ENCODE measurements at places on chromosomes 4 and X.

DNA sequence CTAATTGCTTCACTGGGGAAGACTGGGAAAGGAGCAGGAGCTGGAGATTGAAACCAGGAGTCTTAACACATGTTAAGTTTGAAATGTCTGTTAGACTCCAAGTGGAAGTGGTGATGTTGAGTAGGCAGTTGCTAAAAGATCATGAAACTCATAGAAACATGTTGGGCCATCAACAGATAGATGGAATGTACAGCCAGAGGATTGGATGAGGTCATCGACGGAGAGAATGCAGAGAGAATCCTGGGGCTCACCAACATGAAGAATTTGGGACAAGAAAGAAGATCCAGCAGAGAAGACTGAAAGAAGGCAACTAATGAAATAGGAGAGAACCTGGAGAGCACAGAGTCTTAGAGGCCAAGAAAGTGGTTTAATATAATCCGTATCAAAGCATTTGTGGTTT, 19.4 kb upstream of the TSPAN5 start:
- DNase-seq: no peak

GRCh38 chrX:22652596-22652995, 347.2 kb upstream of the DDX53 start:
- no peak for DNase-seq

- DNase-seq: peak; percentile 40
These were observed at the start of gene ADGRA3 for GRCh38 chr4:22515888-22516541. Gene ADGRA3 (minus strand): TSS chr4:22516066. CDS start chr4:22515784, 282 bp downstream.

DNA sequence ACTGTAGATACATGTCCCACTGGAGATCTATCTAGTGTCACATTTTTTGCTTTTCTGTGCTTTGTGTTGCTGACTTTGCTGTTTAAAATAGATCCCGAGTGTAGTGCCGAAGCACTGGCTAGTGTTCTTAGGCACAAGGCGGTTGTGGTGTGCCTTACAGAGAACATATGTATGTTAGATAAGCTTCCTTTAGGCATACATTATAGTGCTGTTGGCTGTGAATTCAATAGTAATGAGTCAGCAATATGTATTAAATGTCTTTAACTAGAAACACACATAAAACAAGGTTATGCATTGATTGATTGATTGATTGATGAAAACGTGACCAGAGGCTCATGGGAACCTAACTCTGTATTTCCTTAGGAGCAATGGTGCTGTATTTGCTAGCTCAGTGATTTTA, 56.2 kb downstream of the COX7B2 start:
- DNase-seq: no peak

DNA sequence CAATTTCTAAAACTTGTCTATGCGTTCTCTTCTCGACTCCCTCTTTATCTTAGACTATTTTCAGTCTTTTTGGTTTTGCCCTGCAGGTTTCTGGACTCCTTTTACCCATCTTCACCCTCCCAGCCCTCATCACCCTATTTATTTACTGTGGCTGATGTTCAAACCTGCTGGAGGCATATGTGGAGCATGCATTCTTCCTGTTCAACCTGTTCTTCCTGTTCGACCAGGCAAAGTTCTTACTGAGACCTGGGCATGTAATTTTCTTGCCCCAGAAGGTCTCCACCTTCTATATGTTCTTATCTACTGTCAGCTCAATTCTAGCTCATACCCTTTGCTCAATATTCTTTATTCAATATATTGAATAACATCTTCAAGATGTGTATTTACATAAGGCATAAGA, 69.4 kb upstream of the AGA start:
- DNase-seq: no peak

DNA sequence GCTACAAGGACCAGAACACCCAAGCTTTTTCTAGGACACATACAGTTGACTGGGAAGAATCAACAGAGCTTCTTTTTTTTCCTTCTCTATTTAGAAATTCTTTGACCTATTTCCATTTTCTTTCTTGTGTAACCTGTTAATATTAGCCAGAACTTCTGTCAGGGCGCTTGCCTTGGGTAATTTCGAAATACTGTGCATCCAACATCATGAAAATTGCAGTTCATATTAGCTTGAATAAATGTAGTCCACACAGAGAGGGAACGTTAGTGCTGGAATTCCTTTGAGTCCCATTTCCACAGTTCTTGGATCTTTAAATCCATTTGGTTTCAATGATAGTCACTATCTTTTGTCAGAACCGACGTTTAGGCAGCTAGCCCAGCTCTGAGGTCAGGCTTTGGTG, 141.8 kb downstream of the MXRA5 start:
- no peak for DNase-seq

GRCh38 chrX:142601792-142602191, 396.7 kb upstream of the MAGEC2 start:
- DNase-seq: no peak

DNA sequence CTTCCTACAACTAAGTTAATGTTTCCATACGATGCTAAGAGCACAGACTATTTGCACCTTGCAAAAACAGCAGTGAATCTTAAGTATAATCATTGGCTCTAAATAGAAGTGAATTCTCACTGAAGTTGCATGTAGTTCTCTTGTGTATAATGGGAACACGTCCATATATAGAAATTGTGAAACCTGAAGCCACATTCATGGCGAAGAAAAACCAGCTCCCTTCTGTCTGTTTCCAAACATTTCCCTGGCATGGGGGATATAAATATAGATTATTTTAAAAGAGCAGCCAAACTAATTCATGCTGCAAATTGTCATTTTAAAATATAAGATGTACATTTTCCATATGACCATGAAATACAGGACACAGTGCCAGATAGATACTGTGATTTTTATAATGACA, 71.1 kb downstream of the TRAM1L1 start:
- DNase-seq: no peak

DNA sequence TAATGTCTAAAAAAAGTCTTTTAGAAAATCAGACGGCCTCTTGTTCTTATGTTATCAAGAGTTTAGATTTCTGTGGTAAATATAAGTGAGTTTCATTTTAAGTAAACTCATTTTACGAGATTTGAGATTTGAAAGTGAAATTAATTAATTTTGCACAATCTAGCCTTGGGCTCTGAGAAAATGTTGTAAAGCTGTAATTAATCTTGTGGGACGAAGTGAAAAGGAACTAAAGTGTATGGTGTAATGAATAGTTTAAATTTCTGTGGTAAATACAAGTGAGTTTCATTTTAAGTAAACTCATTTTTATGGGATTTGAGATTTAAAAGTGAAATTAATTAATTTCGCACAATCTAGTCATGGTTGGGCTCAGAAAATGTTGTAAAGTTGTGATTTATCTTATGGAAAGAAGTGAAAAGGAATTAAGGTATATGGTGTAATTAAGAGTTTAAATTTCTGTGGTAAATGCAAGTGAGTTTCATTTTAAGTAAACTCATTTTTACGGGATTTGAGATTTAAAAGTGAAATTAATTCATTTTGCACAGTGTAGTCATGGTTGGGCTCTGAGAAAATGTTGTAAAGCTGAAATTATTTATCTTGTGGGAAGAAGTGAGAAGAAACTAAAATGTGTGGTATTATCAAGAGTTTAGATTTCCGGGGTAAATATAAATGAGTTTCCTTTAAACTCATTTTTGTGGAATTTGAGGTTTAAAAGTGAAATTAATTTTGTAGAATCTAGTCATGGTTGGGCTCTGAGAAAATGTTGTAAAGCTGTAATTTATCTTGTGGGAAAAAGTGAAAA, 1.6 kb downstream of the SCML1 start:
- DNase-seq: no peak

DNA sequence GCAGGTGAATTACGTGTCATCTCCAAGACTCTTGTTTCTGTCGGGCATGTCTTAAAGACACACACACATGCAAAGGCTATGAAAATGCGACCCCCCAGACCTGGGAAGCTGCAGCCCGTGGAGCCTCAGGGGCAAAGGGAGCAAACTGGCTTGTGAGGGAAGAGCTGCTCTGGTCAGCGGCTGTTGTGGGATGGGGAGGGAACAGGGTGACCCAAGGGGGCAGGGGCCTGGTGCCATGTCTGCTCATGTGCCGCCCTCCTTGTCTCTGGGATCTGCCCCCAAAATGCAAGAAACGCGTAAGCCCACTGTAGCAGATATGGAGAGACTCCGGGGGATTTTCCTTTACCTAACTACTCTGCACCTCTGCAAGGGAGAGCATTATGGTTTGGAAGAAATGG, 92.4 kb downstream of the PHKA2 start:
- DNase-seq: no peak

DNA sequence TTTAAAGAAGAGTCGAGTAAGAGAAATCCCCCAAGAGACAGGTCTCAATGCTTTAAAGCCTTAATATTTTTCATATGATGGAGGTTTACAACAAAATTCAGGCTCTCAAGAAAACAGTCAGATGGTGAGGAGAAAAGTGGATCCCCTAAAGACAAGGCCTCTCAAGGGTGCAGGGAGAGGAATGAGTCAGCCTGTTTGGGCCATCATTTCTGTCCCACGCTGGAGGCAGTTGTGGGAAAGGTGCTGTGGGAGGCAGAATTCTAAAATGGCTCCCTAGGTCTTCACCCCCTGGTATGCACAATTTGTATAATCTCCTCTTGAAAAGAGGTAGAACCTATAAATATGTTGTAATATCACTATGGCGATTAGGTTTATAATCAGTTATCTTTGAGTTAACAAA, 4.6 kb upstream of the TIFA start:
- no peak for DNase-seq

DNA sequence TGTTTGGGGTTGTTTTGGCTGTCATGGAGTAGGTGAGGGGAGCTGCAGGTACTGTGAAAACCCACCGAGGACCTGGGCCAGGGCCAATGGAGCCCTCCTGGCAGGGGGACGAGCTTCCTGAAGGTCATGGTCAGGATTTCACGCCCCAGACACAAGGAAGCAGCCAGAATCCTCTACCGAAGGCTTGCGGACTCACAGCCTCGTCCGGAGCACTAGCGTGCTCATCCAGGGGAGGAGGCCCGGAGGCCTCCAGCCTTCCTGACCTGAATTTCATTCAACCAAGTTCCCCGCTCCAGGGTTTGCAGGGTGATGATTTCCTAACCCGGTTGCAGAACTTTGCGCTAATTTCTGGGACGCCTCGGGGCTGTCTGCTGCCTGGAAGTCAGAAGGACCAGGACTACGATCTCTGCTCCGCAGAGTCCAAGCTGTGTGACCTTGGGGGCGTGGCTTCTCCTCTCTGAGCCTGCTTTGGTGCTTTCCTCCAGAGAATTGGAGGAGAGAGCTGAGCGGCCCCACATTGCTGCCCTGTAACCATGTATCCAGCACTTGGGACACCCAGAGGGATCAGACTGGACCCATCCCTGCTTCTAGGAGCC, 56.2 kb upstream of the ADRA2C start:
- DNase-seq: no peak

- no peak for DNase-seq
These were observed 127.9 kb downstream of the OR13H1 start for GRCh38 chrX:131671735-131672134.

GRCh38 chrX:53122013-53122412, 28.1 kb downstream of the KANTR start:
- no peak for DNase-seq

- no peak for DNase-seq
These were observed 18.7 kb upstream of the ZNF630 start for GRCh38 chrX:48090123-48090522.

- no peak for DNase-seq
These were observed 2.4 kb upstream of the NSUN7 start for GRCh38 chr4:40747207-40747835.

- DNase-seq: no peak
These were observed 57.5 kb upstream of the SCOC start for GRCh38 chr4:140315970-140316369.

- DNase-seq: no peak
These were observed 237.8 kb upstream of the PGRMC2 start for GRCh38 chr4:128525387-128525786.

GRCh38 chrX:1327651-1328304, 8.8 kb upstream of the IL3RA start:
- no peak for DNase-seq

DNA sequence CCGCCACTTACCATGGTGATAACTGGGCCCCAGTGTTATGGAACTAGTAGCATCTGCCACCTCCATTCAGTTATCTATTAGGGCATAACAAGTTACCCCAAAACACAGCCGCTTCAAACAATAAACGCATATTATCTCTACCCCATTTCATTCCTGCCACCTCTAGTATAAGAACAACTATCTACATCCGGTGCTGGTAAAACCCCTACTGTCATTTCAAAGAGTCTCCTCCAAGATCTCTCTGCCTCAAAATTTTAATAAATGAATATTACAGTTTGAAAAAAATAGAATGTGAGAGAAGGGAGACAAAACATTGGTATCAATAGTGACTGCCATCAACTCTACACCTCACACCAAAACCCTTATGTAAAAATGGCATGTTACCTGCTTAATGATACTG, 35.5 kb upstream of the RBPJ start:
- DNase-seq: no peak

- DNase-seq: no peak
These were observed 327.2 kb upstream of the DIPK2B start for GRCh38 chrX:45527834-45528233.

DNA sequence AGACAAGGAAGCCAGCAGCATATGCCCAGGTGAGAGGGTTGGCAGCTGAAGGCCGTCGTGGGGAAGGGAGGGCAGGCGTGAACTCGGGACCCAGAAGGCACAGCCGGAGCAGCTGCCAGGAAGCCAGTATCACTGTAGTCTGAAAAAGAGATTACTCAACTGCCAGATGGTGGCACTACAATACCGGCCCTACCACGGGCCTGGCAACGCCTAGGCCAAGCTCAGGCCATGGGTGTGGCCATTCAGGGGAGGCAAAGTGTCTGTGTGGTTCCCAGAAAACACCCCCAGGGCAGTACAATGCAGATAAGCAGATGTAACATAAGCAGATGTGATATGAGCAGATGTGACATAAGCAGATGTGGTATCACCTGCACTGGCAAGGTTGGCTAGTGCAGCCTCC, 236.0 kb downstream of the AFAP1 start:
- DNase-seq: no peak

DNA sequence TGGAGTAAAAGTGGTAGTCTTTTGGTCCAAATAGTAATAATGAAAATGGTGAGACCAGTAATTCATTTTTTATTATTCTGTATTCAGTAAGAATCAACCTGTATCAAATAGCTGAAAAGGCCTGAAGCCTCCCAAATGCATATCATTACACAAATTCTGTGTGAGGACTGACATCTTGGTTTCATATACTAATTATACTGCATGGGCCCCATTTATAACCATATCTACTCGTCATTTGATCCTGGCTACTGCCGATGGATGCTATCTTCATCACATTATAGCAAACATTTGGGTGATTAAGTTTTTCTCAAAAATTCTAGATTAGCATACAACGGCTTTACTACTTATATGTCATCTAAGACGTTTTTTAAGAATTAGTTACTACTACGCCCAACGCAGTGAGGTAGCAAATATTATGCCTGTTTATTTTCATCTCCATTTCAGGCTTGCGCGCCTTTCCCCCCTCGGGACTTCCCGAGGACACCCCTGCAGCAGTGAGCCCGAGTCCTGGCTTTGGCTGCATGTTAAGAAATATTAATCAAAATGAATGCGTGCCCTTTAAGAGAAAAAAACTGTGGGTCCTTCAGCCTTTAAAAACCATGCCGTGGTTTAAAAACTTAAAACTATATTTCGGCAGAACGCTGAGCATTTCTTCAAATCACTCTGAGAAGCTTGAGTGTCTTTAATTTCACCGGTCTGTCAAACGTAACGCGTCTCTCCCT, 814 bp upstream of the MMAA start:
- DNase-seq: no peak
